ENCODE measurements at places on chromosomes 6 and 20. TPM values are rescaled to one million over a fixed set of nuclear protein-coding genes. Genes with fewer than 3 reads are reported as not detected.

GRCh38 chr6:35668096-35668495 lies 20.6 kb downstream of the FKBP5 start:
- no peak for DNase-seq

- DNase-seq: no peak
Measured at GRCh38 chr20:46640536-46641311, 10.5 kb downstream of the SLC13A3 start.

The GRIK2 gene
- total RNA-seq: 12.8 TPM

The PROKR2 gene
- not detected for total RNA-seq

GRCh38 chr20:15889514-15890256 lies 683.6 kb downstream of the KIF16B start:
- no peak for DNase-seq

All from sciatic nerve (tissue), 2 donors.